ENCODE measurements at places on chromosomes 7 and 10. TPM values are rescaled to one million over a fixed set of nuclear protein-coding genes. Genes with fewer than 3 reads are reported as not detected.

The GPR141 gene
- 0.45 TPM for total RNA-seq

The ZNF273 gene
- total RNA-seq = 5.5 TPM

The GPR37 gene
- total RNA-seq = not detected

The ZNF33A gene
- total RNA-seq = 34.7 TPM

The THNSL1 gene
- 4.8 TPM for total RNA-seq

The GPR85 gene
- 0.46 TPM for total RNA-seq
